MCF 10A (cell line): ENCODE measurements at places on chromosomes 1 and 21. TPM values are rescaled to one million over a fixed set of nuclear protein-coding genes. Genes with fewer than 3 reads are reported as not detected.

The KIF26B gene
- total RNA-seq = 1.6 and 3.1 TPM in 2 replicates

The PRRX1 gene
- total RNA-seq = not detected in 2 replicates

The MTHFR gene
- total RNA-seq = 14.0 and 17.8 TPM in 2 replicates

The LORICRIN gene
- not detected in 2 replicates for total RNA-seq

GRCh38 chr1:44212355-44213221 lies 683 bp upstream of the DMAP1 start:
- DNase-seq = no peak
- peak overlapping the region; percentile 80 for H3K27ac ChIP-seq
- H3K27me3 ChIP-seq = no peaks in the 10 kb centered on the region
- peaks cover 39% of the 10 kb centered on the region for H3K36me3 ChIP-seq
- peaks cover 25% of the 10 kb centered on the region for H3K4me1 ChIP-seq
- H3K4me3 ChIP-seq = peak overlapping the region; percentile 82

GRCh38 chr1:217907504-217907903 lies 276.4 kb downstream of the SPATA17 start:
- H3K27me3 ChIP-seq = no peaks in the 10 kb centered on the region
- no peaks in the 10 kb centered on the region for H3K4me1 ChIP-seq
- peak; percentile 98 for DNase-seq
- H3K36me3 ChIP-seq = no peaks in the 10 kb centered on the region
- no peak overlapping the region for H3K4me3 ChIP-seq
- H3K27ac ChIP-seq = no peak overlapping the region

DNA sequence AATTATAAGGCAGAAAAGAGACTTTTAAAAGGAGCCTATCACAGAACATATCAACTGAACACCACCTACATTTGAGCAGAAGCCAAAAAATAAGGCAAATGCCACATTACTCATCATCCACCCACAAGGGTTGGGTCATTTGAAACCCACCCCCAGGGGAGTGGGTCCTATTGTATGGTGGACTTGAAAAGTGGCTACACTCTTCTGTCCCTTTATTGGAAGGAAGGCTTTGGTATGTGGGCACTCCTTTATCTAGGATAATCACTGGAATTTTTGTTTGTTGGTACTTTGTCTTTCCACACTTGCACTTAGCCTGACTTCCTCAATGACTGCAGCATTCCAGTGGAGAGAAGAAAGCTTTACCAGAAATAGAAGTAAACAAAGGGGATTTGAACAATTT lies 157.2 kb upstream of the COL11A1 start:
- H3K36me3 ChIP-seq = no peaks in the 10 kb centered on the region
- H3K4me1 ChIP-seq = no peaks in the 10 kb centered on the region
- H3K4me3 ChIP-seq = no peak overlapping the region
- DNase-seq = no peak

GRCh38 chr1:81226603-81226928 lies 574.2 kb upstream of the ADGRL2 start:
- H3K36me3 ChIP-seq = no peaks in the 10 kb centered on the region
- peaks cover 5% of the 10 kb centered on the region for H3K4me1 ChIP-seq
- no peaks in the 10 kb centered on the region for H3K27me3 ChIP-seq

DNA sequence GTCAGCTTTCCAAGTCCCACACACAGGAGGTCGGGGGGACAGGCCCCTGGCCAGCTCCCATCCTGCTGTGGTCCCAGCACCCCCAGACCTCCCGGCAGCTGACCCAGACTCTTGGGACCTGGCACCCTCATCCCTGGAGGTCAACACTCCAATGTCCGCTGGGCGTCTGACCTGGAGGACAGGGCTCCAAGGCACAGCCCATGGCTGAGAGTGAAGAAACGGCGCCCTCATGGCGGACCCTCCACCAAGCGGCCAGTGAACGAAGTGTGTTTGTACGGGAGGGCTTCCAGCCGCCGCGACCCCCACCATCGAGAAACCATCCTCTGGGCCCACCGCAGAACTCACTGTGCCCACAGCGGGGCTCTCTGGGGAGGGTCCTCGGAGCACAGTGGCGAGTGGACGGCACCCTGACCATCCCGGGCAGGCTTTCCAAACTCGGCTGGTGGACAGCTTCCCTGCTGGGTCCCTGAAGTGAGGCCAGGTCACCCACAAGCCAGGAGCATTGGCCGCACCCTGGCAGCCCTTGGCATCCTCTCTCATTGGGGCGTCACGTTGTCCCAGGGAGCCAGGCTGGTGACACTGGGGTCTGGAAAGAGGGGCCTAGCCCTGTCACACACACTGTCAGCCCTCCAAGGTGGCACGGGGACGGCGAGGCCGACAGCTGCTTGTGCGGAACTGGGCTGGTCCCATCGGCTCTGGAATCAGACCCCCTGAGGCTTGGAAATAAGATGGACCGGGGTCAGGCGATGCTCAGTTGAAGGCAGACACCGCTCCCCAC lies 47.8 kb upstream of the COL6A2 start:
- H3K27ac ChIP-seq = no peak overlapping the region
- no peaks in the 10 kb centered on the region for H3K36me3 ChIP-seq
- DNase-seq = no peak
- H3K4me1 ChIP-seq = no peaks in the 10 kb centered on the region
- H3K27me3 ChIP-seq = no peaks in the 10 kb centered on the region
- no peak overlapping the region for H3K4me3 ChIP-seq

GRCh38 chr21:43352568-43353281 lies 74.2 kb downstream of the SIK1 start:
- DNase-seq = peak; percentile 22
- H3K27me3 ChIP-seq = no peaks in the 10 kb centered on the region
- no peak overlapping the region for H3K27ac ChIP-seq

GRCh38 chr1:245220381-245220985 lies 65.7 kb downstream of the KIF26B start:
- H3K27me3 ChIP-seq = no peaks in the 10 kb centered on the region
- DNase-seq = no peak
- no peaks in the 10 kb centered on the region for H3K4me1 ChIP-seq
- no peaks in the 10 kb centered on the region for H3K36me3 ChIP-seq

- no peak for DNase-seq
- no peak overlapping the region for H3K4me3 ChIP-seq
- H3K27ac ChIP-seq = no peak overlapping the region
Observed at GRCh38 chr1:57137980-57138379, 172.2 kb upstream of the C8B start.

DNA sequence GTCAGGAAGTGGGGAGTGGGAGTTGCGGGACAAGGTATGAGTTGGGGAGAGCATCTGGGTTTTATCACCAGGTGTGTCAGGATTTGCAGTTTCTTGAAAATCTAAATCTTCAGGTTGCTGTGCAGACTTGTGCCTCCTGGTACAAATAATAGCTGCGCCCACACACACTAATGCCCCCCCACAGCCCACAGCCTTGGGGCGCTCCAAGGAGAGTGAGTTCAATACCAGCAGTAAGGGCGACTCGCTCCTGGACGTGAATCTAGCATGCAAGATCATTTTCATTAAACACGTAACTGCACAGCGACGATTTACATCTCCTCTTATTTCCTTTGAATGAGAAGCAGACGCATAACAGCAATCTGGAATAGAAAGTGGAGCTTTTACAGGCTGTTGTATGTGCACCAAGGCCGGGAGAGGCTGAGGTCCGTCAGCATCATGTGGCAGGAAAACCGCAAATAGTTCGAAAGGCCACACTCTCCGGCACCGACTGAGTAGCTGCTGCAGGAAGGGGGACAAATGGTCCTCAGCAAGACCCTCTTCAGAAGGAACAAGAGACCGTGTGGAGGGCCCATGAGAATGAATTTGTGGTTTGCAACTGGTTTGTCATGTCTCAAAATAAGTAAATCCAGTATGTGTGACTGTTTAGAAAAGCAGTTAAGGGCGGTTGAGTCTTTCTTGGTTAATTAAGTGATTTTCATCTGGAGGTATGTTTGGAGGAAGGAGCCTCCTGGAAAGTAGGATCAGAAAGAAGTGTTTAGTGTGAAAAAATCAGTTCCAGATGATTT lies 439.5 kb downstream of the SMYD3 start:
- no peaks in the 10 kb centered on the region for H3K4me1 ChIP-seq
- no peaks in the 10 kb centered on the region for H3K27me3 ChIP-seq
- DNase-seq = no peak
- H3K27ac ChIP-seq = no peak overlapping the region
- no peaks in the 10 kb centered on the region for H3K36me3 ChIP-seq

DNA sequence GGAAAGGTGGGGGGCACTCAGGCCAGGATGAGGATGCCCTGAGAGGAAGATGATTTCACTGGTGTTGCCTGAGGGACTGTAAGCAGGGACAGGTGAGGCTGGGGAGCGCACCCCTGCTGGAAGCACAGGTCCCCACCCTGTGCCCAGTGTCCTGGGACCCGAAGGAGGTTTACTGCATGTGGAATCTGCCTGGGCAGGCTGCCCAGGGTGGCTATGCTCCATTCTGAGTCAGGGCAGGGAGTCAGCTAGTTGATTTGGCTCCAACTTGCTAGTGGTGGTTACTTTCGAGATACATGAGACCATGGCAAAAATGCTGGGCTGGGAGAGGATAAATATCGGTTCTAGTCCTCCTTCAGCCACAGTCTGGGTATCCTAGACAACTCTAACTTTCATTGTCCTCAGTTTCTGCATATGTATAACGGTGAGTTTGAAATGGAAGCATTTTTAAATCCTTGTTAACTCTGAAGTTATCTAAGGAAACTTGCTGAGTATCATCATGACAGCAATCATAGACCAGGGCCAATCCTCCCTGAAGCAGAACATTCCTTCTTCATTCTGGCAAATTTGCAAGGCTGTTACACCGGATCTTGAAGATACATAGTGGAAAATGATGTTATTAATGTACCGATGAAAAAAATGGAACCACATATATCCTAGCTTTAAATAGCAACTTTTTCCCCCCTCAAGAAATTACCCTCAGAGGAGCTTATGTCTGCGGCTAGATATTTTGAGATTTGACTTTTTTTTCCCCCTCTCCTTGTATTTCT lies 7.7 kb downstream of the TLR5 start:
- peak overlapping the region; percentile 13 for H3K4me3 ChIP-seq
- peaks cover 45% of the 10 kb centered on the region for H3K4me1 ChIP-seq
- peaks cover 13% of the 10 kb centered on the region for H3K36me3 ChIP-seq
- peak overlapping the region; percentile 42 for H3K27ac ChIP-seq
- DNase-seq = peak; percentile 98
- H3K27me3 ChIP-seq = peaks cover 9% of the 10 kb centered on the region

GRCh38 chr21:45295576-45296365 lies 8.1 kb upstream of the POFUT2 start:
- no peak for DNase-seq
- no peak overlapping the region for H3K27ac ChIP-seq
- H3K36me3 ChIP-seq = peaks cover 11% of the 10 kb centered on the region
- H3K4me1 ChIP-seq = peaks cover 4% of the 10 kb centered on the region
- no peak overlapping the region for H3K4me3 ChIP-seq

DNA sequence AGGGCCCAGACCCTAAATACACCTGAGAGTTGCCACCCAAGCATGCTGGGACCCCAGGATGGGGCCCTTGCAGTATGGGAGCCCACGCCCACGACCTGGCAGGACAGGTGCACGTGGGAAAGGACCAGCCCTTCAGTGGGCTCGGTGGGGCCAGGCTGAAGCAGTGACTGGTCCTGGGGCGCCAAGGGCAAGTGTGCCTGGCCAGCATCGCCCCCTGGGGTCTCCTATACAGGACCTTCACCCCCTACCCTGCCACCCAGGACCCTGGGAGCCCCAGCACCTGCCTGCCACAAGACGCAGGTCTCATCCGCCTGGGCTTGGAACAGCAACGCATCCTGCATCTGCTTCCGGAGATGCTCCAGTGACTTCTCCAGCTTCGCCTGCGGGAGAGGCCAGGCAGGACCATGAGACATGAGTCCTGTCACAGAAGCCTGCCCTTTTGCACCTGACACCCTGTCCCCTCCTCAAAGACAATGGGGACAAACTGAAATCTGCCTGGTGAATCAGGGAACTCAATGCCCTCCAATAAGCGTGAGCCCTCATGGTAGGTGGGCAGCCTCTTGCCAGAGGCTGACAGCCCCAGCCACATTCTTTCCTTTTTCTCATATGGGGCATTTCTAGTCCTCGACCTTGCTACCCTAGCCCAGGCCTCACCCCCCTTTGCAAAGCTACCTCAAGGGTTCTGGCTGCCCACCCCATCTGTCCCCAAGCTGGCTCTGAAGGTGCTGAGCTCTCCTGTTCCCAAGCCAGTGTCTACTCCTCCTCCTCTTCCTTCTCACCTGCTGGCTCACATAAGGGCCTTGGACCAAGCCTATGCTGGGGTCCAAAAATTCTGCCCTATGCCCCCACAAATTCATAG lies 4.6 kb downstream of the TRIM11 start:
- no peak overlapping the region for H3K4me3 ChIP-seq
- H3K27ac ChIP-seq = peak overlapping the region; percentile 57
- no peak for DNase-seq

DNA sequence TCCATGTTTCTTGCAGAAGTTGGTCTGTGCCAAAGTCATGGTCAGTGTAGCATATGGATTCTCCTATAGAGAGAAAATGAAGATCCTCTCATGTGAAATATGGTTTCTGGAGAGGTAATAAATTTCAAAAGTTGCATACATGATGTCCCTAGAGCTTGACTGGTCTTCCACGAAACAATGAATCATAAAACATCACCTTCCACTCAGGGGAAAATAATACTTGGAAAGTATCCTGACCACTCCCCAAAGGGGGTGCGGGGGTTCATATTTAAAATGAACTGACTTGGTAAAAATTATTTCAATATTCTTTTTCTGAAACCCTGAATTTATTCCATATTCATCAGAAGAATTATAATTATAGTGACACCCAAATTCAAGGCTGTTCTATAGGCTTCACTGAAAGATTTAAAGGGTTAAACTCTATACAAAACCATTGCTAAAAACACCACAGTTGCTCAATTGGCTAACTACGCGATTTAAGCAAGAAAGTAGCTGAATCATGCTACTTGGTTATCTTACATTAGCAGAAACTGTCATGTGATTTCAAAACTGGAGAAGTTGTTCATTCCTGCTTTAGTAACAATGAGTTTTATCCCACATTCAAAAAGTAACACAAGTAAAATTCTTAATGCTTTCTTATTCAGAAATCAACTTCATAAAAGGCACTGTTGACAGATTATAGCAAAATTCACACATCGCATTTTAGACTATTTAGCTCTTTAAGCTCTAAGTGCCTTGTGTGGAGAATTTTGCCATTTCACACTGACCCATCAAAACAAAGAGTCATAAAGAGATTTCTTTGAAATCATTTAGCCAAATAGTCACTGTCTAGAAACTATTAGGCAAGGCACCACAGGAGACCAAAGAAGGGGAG lies 5.3 kb downstream of the CREG1 start:
- H3K4me1 ChIP-seq = peaks cover 53% of the 10 kb centered on the region
- peak; percentile 86 for DNase-seq
- peaks cover 63% of the 10 kb centered on the region for H3K36me3 ChIP-seq

DNA sequence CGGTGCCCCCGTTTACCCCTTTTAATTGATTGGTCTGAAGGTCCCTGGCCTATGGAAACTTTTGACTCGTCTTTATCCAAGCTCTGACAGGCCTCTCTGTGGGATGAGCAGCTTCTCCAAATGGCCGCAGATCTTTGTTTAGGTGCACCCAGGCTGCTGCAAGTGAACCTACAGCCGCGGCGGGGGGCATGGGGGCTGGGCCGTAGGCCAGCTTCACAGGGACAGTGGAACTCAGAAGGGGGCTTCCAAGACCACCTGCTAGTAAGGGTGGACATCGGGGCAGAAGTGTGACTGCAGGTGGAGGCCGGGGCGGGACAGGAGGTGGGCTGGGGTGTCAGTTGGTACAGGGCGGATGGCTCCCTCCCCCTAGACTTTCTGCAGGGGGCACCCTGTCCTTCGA lies 257.5 kb downstream of the SIPA1L2 start:
- H3K27ac ChIP-seq = peak overlapping the region; percentile 25
- H3K36me3 ChIP-seq = no peaks in the 10 kb centered on the region
- H3K27me3 ChIP-seq = no peaks in the 10 kb centered on the region
- peaks cover 13% of the 10 kb centered on the region for H3K4me1 ChIP-seq
- DNase-seq = no peak
